Hepatocyte (in vitro differentiated cells): ENCODE measurements at places on chromosomes 16 and 17.
A peak's percentile ranks its signal among the peaks of the same experiment; 100 is the strongest.

DNA sequence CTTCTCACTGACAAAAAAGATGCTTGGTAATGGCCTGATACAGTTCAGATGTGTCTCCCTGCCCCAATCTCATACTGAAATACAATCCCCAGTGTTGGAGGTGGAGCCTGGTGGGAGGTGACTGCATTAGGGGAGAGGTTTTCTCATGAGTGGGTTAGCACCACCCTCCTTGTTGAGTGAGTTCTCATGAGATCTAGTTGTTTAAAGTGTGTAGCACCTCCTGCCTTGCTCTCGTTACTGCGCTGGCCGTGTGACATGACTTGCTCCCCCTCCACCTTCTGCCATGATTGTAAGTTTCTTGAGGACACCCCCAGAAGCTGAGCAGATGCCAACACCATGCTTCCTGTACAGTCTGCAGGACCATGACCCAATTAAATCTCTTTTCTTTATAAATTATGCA, 5.0 kb downstream of the TSR1 start:
- peaks cover 8% of the 10 kb centered on the region for H3K4me1 ChIP-seq
- DNase-seq: no peak
- no peak overlapping the region for H3K4me3 ChIP-seq
- no peaks in the 10 kb centered on the region for H3K36me3 ChIP-seq

DNA sequence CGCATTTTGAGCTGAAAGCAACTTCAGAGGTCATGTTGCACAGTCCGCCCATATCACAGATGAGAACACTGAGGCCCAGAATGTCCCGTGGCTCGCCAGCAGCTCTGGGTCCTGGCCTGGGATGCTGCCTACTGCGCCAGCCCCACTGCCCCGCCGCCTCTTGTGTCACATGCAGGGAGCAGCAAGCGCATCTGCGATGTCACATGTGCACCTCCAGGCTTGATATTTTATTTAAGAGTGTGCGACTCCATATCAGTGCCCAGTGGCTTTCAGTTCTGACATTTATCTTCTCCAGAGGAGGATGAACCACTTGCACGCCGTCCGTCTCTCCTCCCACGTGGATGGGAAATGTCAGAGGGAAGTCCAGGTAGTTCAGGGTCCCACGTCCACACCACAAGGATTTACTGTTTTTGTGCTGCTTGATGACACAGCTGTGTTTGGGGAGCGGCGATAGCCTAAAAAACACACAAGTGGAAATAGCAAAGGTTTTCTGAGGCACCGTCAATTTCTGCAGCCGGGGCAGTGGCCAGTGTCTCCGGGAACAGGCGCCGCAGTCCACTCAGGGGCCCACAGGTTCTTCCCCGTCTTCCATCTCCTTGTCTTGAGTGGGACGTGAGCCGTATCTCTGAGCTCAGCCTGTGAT, 7.0 kb upstream of the RBFOX3 start:
- H3K36me3 ChIP-seq: no peaks in the 10 kb centered on the region
- H3K4me1 ChIP-seq: no peaks in the 10 kb centered on the region
- DNase-seq: no peak
- H3K27ac ChIP-seq: no peak overlapping the region
- H3K4me3 ChIP-seq: no peak overlapping the region

DNA sequence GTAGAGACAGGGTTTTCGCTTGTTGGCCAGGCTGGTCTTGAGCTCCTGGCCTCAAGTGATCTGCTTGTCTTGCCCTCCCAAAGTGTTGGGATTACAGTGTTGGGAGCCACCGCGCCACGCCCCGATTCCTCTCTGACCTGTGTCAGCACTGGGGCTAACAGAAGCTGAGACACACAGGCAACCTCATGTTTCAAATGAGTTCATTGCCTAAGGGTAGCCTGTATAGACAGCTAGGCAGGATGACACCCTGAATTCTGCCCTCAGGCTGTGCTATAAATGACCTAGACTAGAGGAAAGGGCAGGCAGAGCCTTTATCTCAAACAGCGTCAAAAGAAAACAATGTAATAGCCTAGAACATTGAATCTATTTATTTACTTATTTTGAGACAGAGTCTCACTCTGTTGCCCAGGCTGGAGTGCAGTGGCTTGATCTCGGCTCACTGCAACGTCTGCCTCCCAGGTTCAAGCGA, 2.3 kb upstream of the CDK3 start:
- H3K27ac ChIP-seq: peak overlapping the region; percentile 93
- H3K4me3 ChIP-seq: no peak overlapping the region
- no peaks in the 10 kb centered on the region for H3K27me3 ChIP-seq
- DNase-seq: no peak

GRCh38 chr16:7315813-7316212, 16.8 kb upstream of the RBFOX1 start:
- H3K27ac ChIP-seq: no peak overlapping the region
- H3K4me3 ChIP-seq: no peak overlapping the region
- no peak for DNase-seq

DNA sequence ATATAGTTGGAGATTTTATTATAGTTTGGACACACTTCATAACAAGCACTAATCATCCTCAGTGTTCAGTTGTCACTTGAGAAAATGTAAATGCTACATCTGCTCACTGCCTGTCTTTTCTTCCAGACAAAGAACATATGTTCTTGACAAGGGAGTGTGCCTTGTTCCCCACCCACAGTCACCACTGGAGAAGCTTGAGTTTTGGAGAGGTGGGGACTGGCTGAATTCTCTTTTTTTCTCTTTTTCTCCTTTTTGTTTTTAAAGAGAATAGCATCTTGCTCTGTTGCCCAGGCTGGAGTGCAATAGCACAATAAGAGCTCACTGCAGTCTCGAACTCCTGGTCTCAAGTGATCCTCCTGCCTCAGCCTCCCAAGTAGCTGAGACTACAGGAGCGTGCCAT, 15.5 kb downstream of the RPRML start:
- no peaks in the 10 kb centered on the region for H3K4me1 ChIP-seq
- H3K36me3 ChIP-seq: no peaks in the 10 kb centered on the region
- H3K27me3 ChIP-seq: peaks cover 30% of the 10 kb centered on the region
- no peak for DNase-seq

DNA sequence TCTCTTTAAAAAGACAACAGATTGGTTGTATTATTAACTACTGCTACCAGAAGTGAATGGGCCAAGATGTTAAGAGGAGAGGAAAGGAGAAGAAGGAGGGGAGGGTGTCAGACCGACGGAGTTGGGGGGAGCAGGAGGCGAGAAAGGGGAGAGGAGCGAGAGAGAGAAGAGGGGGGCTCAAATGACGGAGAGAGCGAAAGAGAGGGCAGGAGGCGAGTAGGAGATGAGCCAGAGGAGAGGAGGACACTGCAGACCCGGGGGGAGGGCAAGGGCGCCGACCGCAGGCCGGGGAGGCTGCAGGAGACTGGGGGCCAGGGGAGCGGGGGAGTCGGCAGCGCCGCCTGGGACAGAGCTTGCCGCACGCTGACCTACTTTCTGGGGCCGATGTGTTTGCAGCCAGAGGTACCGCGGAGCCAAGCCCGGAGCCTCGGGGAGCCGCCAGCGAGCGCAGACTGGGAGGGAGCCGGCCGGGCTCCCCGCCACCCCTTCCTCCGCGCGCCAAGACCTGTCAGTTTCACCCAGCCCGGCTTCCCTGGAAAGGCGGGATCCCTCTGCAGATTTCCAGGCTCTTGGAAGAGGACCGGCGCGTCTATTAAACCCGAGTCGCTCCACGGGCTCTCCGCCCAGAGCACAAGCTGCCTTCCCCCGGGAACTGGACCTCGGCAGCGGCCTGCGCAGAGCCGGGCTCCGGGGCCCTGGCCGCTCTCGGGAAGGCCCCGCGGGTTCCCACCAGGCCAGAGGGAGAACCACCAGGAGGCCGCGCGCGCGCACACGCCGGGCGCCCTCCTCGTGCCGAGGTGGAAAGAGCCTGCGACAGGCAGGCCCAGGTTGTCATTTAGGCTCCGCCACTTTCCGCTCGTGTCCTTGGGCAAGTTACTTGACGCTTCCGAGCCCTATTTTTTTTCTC, 74.6 kb downstream of the CMC2 start:
- H3K27me3 ChIP-seq: peaks cover 2% of the 10 kb centered on the region
- peak overlapping the region; percentile 32 for H3K4me3 ChIP-seq
- peaks cover 6% of the 10 kb centered on the region for H3K4me1 ChIP-seq
- no peaks in the 10 kb centered on the region for H3K36me3 ChIP-seq
- peak overlapping the region; percentile 71 for H3K27ac ChIP-seq

GRCh38 chr16:19168371-19169081, 486 bp downstream of the SYT17 start:
- no peaks in the 10 kb centered on the region for H3K4me1 ChIP-seq
- H3K36me3 ChIP-seq: no peaks in the 10 kb centered on the region
- H3K27me3 ChIP-seq: peaks cover 8% of the 10 kb centered on the region
- H3K27ac ChIP-seq: peak overlapping the region; percentile 63
- H3K4me3 ChIP-seq: peak overlapping the region; percentile 59

GRCh38 chr17:55496094-55496881, 15.0 kb downstream of the SMIM36 start:
- peaks cover 4% of the 10 kb centered on the region for H3K4me1 ChIP-seq
- no peak overlapping the region for H3K4me3 ChIP-seq
- DNase-seq: peak; percentile 54
- H3K27ac ChIP-seq: peak overlapping the region; percentile 84
- H3K27me3 ChIP-seq: no peaks in the 10 kb centered on the region

DNA sequence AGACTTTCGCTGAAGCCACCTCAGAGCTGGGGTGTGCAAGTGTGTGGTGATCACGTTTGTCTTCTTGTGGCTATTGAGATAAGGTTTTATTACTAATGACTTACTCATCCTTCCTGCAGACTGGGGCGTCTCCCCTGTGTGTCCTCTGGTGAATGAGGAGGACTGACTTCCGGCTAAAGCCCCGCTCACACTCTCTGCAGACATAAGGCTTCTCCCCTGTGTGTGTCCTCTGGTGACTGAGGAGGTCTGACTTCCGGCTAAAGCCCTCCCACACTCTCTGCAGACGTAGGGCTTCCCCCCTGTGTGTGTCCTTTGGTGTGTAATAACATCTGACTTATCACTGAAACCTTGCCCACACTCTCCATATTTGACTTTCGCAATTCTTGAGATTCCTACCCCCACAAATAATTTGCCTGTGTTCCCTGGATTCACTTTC, 19.4 kb downstream of the PRDM7 start:
- H3K4me1 ChIP-seq: no peaks in the 10 kb centered on the region
- no peaks in the 10 kb centered on the region for H3K27me3 ChIP-seq
- no peaks in the 10 kb centered on the region for H3K36me3 ChIP-seq
- peak; percentile 55 for DNase-seq
- H3K4me3 ChIP-seq: no peak overlapping the region
- no peak overlapping the region for H3K27ac ChIP-seq

- H3K36me3 ChIP-seq: no peaks in the 10 kb centered on the region
- no peak for DNase-seq
- no peak overlapping the region for H3K27ac ChIP-seq
These were observed 12.5 kb downstream of the DHODH start for GRCh38 chr16:72021043-72021442.

DNA sequence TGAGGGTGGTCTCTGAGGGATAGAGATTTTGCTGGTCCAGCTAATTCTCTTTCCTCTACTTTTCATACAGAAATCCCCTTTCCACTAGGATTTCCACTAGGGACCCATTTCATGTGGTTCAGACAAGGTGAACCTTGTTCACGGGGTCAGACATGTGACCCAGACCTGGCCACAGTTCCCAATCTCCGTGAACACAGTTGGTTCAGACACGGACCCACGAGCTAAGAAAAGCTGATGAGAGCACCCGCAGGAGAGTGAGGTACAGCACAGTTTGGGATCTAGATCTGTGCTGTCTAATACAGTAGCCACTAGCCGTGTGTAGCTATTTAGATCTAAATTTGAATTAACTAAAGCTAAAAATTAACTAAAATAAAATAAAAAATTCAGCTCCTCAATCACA, 88.1 kb downstream of the AXIN2 start:
- no peak for DNase-seq
- H3K27ac ChIP-seq: peak overlapping the region; percentile 79
- no peaks in the 10 kb centered on the region for H3K27me3 ChIP-seq
- no peak overlapping the region for H3K4me3 ChIP-seq
- no peaks in the 10 kb centered on the region for H3K36me3 ChIP-seq

DNA sequence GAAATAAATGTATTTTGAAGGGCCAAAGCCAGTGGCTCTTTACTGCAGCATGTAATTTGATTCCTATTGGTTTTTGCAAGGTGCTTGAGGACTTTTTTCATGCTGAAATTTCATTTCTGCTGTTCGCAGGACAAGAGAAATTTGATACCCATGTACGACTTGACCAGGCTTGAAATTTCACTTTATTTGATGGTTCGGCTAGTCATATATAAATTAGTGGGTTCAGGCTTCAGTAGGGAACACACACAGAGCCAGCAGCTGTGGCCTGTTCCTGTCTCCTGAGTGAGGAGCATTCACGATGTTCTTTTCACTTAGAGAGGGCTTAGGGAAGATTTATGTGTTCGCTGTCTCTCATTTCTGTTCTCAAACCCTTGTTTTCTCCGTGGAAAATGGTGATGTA, 258.4 kb upstream of the CACNG5 start:
- no peaks in the 10 kb centered on the region for H3K4me1 ChIP-seq
- DNase-seq: no peak
- no peak overlapping the region for H3K27ac ChIP-seq
- no peak overlapping the region for H3K4me3 ChIP-seq
- H3K36me3 ChIP-seq: no peaks in the 10 kb centered on the region
- no peaks in the 10 kb centered on the region for H3K27me3 ChIP-seq

- H3K4me3 ChIP-seq: no peak overlapping the region
- no peaks in the 10 kb centered on the region for H3K36me3 ChIP-seq
- no peak overlapping the region for H3K27ac ChIP-seq
- H3K4me1 ChIP-seq: peaks cover 6% of the 10 kb centered on the region
These were observed 38.5 kb upstream of the CORO6 start for GRCh38 chr17:29661213-29661612.
